Jurkat, Clone E6-1 (cell line): ENCODE measurements at places on chromosomes 6 and 20.

GRCh38 chr20:47336129-47336754, 20.3 kb downstream of the ZMYND8 start:
- no peak for DNase-seq

DNA sequence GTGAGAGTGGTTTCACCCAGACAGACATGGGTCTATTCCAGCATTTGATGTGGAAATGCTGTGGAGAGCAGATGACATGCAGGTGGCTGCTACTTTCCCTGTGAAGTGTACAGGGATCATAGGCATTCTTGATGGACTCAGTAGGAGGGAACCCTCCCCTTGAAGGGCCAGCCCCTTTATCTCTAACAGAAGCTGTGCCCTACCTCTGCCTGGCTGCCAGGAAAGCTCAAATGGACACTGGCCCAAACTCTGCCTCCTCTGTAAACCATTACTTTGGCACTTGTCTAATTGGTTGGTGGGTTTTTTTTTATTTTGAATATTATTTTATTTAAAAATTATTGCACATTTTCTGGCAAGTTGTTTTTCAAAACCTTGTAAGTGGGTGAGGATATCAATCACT, 106.7 kb upstream of the GGTLC1 start:
- DNase-seq: no peak

DNA sequence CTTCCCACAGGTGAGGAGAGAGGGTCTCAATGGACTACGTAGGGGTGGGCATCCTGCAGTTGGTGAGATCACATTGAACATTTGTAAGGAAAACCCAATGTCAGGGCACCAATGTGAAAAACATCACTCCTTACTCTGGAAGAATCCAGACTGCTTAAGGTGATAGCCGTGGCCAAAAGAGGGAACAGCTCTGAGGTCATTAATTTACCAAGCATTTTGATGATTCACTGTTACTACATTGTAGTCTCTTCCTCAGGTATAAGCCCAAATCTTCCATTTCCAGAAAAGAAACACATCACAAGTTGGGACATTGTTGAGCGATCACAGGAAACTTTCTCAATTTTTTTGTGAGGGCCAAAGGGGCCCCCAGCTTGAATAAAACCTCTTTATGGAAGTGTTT, 61.1 kb upstream of the SPTLC3 start:
- no peak for DNase-seq

DNA sequence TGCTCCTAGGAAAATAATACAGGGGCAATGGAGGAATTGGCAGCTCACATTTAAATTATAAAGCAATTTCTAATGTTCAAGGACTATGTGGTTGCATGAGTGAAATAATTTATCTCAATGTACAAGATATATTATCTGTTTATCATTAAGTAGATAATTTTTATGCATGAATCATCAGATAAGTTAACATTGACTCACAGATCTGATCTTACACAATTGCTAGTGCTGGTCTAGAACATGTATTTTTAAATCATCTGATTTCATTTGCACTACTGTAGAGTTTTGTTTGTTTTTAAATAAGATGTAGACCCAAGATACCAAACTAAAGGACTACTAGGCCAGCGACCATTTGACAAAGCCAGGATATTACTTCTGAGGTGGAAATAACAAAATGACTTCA, 199.2 kb downstream of the BMP2 start:
- no peak for DNase-seq

- no peak for DNase-seq
These were observed 75.6 kb upstream of the LGSN start for GRCh38 chr6:63395381-63395780.

DNA sequence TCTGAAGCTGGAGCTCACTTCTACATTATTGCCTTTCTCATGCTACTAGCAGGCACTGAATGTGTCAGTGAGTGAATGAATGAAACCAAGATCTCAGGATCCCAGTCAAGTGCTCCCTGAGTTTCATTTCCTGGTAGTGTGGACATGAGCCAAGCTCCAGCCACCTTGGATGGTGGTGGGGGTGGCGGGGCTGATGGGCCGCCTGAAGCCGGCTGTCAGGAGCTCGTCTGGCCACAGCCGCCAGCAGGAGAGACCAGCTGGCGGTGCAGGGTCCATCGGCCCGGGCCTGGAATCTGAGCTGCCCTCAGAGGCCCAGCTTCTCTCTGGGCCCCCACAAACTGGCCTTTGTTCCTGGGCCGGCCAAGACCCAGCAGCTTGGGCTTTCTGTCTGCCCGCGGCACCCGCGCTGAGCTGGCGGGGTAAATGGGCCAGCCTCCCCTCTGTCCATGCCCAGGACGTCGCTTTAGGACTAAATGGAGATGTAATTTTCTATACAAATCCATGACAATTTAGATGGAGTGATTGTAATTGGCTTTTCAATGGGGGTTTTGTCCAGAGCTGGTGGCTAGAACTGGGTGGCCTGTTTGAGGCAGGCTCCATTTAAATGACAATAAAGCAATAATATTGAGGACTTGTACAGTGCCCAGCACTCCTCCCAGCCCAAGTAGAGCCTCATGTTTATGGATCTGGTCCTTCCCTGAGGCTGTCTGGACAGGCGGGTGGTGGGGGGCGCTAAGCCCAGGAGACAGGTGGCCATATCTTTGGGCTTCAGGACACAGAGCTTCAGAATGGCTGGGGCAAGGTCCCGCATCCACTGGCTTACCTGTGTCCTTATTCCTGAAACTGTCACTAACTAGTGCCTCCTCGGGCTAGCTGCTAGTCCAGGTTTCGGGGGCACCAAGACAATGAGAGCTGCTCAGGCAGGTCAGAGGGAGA, 43.5 kb downstream of the NOL4L start:
- no peak for DNase-seq

- DNase-seq: no peak
These were observed 43.4 kb downstream of the FAM135A start for GRCh38 chr6:70456735-70457134.

DNA sequence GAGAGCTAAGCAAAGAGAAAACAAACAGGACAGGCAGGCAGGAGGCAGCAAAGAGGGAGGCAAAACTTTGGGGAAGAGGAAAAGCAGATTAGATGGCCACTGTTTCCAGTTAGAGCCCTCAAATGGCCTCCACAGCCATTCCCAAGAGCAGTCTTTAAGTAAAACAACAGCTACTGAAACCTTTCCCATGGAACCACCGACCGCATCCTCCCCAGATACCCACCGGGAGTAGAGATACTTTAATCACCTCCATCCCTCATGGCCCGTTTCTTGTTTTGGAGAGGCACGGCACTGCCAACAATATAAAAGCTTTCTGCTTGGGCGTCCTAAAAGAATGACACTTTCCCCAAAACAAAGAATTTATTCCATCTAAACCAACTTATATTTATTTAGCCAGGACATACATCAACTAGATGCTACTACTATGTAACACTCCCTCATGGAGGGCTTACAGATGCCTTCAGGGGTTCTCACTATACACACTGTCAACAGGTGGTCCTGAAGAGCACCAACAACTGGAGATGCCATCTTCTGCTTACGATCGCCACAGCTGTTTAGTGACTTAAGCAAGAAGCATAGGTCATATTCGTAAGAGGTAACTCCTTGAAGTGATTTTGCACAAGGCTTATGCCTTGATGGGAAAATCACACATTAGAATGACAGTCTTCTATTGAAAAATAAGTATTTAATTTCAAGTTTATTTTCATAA, 43.4 kb downstream of the CNKSR3 start:
- no peak for DNase-seq

DNA sequence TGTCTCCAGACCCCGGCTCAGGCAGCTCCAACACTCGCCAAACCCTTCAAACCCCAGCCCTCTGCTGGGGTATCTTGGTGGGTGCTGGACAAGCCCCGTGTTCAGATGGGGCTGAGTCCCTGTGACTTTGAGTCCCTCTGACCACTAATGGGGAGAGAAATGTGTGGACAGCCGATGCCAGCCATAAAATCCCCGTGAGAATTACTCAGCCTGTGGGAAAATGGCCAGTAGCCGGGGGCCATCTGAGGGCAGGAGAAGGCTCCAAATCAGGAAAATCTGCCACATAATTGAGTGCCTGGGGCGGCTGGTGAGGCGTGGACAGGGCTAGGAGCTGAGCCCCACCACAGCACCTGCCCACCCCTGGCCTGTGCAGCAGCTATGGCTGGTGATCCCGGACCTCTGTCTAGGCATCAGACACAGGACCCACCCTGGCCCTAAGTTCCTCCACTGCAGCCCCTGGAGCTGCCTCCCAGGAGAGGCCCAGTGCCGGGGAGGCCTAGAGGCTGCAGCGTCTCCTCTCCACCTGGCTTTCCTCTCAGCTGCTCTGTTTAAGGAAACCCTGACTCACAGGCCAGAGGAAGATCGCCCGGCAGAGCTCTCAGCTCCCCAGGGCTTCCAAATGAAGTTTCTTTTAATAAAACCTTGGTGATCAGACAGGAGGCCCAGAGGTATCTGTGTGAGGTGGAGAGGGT, 53.7 kb upstream of the SLCO4A1 start:
- DNase-seq: no peak

DNA sequence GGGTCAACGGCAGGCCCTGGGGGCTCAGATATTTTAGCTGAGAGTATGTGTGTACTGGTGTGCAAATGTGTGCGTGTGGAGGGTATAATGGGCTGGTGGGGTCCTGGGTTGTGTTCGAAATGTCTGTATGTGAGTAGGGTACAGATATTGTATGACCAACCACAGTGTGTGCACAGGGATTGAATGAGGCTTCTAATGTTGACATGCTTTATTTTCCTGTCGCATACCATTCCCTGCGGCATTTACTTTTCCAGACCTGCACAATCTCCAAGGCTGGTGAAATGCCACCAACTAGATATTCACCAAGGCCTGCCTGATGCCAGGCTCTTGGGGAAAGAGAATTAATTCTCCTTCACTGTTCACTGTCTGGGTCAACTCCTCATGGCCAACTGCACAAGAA, 441.4 kb upstream of the SULF2 start:
- no peak for DNase-seq

DNA sequence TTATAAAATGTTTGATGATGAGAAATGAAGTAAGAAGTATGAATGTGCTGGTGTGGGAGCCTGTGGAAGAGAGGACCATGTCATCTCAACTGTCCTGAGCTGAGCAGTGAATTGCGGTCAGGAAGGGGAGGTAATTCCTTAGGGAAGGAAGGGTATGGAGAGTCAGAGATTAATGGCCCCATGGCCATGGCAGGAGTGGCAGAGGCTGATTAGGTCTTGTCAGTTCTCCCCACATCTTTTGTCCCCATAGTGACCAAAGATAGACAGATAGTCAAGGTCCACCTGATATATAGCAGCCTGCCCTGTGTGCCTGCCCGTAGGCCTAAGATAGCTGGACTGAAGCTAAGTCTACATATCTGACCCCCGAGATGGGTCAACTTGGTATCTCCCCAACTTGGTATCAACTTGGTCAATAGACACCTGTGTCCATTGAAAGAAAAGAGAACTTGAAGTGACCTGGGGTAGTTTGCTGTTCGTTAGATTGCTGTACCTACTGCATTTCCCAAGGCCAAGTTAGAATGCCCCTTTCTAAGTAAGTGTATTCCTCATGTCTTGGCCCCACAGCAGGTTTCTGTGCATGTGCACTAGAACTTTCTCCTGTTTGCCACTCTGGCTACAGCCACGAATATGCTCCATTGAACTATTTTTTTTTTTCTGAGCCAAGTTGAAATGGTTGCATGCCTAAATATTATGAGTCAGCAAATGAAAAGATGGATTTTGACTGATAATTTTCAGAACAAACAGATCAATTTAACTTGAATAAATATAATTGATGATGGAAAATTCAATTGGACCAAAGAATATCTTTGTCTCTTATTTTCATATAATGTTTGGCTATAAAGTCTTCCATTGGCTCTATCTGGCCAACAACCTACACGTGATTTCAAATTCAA, 143.4 kb downstream of the ISM1 start:
- no peak for DNase-seq

DNA sequence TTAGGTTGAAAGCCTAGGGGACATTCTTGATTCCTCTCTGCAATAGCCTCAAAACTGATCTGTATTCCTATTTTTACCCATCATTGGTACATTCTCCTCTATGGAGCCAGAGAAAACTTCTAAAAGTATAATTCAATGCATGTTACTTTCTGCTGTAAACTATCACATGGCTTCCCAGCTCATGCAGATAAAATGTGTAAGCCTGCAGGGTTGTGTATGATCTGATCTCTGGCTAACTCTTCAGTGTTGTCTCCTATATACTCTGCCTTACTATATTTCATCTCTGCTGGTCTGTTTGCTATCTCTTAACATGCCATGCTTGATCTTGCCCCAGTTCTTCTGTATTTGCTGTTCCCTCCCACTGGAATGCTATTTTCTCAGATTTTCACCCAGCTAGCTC, 323.3 kb upstream of the RSPO3 start:
- DNase-seq: no peak

DNA sequence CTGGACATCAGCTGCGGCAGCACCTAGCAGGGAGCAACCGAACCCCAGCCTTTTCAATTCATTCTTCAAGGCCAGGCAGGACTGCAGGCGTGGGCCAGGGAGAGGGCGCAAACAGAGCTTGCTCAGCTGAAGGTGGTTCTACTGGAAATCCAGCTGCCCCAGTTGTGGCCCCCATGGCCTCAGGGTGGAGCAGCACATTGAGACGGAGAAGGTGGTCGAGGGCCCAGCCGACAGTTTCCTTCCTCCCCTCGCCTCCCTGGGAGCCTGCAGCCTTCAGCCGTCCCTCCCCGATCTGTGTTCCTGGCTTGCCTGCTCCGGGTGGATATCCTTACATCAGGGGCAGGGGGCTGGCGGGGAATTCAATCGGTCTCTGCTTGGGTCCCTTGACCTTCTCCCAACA, 217.8 kb downstream of the ANKRD60 start:
- DNase-seq: no peak

DNA sequence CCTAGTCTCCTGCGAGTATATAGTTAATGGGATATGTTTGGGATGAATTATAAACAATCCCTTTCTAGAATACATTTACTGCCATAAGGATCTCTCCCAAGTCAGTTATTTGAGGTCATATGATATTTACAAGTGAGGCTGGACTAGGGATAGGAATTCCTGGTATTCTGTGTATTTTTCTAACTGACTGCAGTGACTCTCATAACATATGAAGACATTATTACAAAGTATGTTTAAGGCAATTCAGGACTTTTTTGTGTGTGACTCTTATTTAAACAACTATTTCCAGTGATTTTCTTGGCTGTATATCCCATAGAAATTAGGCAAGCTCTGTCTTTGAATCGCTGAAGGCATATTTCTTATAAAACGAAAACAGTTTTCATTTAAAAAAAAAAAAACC, 18.4 kb upstream of the TNFAIP3 start:
- no peak for DNase-seq

- DNase-seq: no peak
These were observed 42.8 kb upstream of the MTRF1L start for GRCh38 chr6:153045271-153045670.

- DNase-seq: peak; percentile 22
These were observed 491.4 kb upstream of the SOX4 start for GRCh38 chr6:21102201-21102600.

DNA sequence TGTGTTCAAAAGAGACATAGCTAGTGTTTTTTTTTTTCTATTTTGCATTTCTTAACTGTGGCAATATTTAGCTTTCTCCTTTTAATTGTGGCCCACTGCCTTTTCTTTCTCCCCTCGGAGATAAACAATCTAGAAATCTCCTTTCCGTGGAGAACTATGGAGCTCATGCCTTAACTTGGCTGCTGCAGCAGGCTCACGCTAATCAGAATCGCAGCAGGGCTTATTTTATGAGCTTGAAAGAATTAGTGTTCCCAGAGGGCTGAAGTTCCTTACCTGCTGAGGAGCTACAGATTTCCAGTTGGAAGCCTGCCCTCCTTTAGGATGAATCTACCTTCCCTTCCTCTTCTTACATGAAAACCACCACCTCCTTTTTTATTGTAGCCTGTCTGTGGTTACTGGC, 35.6 kb downstream of the CTNNBL1 start:
- DNase-seq: no peak

- no peak for DNase-seq
These were observed 3.4 kb downstream of the SCUBE3 start for GRCh38 chr6:35216851-35217811.
